ENCODE measurements at places on chromosomes 3 and 15.

DNA sequence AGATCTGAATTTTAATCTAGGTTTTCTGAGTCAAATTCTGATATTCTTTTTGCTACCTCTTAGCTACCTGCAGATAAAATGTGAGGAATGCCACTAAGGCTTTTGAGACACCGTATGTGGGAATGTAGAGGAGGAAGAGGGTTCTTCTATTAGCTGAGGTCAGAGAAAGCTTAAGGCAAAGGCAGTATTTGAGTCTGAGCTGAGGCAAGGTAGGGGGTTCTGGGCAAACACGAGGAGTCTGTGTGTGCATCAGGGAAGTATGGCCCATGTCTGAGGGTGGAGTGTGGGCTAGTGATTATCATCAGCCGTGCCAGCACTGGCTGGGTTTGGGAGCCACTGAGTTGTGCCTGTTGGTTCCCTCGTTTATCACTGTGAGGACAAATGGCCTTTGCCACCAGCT, 181.1 kb downstream of the SOX2 start:
- DNase-seq = no peak

DNA sequence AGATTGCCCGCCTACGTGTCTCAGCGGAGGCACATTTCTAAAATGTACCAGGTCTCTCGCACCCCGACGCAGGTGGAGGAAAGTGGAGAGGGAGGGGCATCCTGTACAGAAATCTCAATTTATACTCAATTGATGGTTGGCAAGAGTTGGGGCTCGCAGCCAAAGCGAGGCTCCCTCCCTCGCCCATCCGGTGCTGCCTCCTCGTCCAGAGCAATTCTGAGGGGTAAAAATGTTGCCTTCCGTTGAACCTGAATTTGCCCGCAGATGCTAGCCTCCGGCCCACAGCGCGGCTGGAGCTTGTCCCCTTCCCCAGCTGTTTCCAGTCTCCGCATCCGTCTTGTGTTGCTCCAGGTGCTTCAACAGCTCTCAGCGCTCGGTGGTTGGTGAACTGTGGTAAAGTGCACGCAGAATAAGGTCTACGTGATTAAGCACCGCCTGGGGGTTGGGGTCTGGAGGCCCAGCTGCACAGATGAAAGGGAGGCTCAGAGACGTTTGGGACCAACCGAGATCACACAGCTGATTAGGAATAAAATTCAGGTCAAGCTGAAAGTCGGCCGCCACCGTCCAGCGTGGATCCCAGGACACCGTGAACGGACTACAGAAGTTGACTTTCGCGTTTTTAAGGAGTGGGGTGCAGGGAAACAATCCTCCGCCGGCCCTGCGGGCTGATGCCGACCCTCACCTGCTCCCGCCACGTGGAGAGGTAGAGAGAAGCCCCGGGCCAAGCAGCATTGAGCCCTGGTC, 846 bp upstream of the POLG start:
- peak; percentile 10 for DNase-seq

DNA sequence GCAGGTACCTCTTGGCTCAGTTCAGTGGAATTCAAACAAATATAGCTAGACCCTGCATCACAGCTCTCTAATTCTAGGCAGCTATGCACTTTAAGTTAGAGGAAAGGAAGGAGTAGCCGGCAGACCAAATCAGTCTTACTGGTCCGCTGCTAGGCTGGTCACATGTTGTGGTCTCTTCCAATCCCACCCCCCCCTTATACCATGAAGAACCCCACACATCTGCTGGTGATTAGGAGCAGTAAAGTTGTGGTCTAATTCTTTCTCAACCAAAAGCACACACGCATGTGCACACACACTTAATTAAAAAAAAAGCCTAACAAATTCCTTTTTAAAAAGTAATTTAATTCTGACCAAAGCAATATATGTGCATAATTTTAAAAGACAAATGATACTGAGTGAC, 16.7 kb upstream of the SH3GL3 start:
- DNase-seq = no peak

DNA sequence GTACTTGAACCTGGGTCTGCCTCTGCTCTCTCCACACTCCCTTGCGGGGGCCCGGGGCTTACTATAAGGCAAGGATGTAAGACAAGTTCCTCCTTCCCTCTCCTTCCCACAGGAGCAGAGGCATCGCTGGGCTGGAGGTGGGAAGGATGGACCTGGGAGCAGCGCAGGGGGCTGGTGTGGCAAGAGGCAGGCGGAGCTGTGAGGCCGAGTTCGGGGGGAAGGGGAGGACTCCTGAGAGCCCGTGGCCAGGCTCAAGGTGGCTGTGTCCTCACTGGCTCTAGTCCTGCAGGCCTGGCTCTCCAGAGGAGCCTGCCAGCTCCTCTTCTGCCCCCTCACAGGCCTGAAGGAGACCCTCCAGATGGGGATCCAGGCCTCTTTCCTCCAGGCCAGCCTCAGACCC, 1.0 kb upstream of the NR2E3 start:
- no peak for DNase-seq

DNA sequence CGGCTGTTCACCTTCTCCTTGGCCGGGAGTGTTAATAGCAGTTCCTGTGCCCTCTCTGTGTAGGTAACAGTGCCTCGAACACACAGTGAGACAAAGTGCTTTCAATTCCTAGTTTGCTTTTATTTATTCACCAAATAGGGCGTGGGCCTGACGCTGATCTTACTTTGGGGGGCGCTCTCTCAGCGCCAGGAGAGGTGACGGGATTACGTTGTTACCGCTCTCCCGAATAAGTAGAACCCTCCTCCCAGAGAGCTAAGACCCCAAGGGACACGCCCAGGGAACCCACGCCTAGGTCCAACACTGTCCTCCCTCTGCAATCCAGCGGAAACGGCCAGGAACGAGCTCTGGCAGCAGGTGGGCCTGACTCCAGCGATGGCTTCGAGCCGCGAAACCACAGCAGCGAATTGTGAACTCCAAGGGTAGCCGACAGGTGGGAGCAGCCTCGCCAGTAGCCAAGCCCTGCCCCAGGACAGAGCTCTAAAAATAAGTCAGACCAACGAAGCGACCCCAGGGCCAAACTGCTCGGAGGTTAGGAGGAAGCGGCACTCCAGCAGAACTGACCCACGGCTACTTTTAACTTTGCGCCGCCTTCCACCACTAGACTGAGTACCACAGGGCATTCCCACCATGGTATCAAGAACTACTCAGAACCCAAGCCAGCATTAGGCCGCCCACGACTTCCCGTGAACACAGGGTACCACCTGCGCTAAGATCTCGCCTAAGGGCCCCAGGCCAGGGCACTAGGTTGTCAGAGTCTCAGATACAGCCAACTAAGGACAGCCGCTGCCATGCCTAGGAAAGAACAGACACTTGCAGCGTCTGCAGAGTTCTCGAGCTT, 1.6 kb upstream of the SIN3A start:
- DNase-seq = peak; percentile 42

GRCh38 chr15:80415358-80415670, 11.1 kb downstream of the ARNT2 start:
- no peak for DNase-seq

DNA sequence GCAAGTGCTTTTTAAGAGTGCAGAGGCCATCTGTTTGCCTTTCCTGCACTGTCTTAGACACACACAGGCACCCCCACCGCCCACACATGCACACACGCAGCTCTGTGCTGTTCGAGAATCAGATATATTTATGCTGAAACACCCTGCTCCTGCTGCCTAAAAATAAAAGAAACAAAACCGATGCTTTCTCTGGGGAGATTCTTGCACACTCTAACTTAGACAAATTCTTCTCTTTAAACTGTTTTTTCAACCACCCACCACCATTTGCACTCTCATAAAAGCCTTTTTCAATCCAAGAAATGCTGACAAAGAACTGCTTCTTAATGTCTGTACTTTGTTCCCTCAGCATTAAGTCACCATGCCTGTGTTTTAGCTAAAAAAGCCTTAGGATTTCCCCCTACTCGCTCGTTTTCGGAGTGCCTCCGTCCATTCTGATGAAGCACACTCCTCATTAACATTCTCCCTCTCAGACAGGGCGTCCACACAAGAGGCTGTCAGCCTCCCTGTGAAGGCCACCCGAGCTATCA, 26.2 kb downstream of the SLC12A8 start:
- no peak for DNase-seq

- DNase-seq = no peak
These were observed 1106.4 kb downstream of the SI start for GRCh38 chr3:163971861-163972260.

DNA sequence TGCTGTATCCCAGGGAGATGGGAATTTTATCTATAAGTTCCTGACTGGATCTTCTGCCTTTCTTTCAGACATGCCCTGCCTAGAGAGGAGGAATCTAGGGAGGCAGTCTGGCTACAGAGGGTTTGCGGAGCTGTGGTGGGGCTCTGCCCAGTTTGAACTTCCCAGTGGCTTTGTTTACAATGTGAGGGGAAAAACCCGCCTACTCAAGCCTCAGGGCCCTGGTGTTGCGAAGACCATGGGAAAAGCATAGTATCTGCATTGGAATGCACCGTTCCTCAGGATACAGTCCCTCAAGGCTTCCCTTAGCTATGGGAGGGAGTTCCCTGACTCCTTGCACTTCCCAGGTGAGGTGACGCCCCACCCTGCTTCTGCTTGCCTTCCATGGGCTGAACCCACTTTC, 168.7 kb downstream of the TMEM108 start:
- DNase-seq = no peak

GRCh38 chr15:68209272-68209671, 4.1 kb upstream of the CALML4 start:
- no peak for DNase-seq

- DNase-seq = no peak
These were observed 43.9 kb downstream of the ABHD5 start for GRCh38 chr3:43734685-43735084.

- DNase-seq = no peak
These were observed 35.7 kb upstream of the ACTL6A start for GRCh38 chr3:179526989-179527391.

DNA sequence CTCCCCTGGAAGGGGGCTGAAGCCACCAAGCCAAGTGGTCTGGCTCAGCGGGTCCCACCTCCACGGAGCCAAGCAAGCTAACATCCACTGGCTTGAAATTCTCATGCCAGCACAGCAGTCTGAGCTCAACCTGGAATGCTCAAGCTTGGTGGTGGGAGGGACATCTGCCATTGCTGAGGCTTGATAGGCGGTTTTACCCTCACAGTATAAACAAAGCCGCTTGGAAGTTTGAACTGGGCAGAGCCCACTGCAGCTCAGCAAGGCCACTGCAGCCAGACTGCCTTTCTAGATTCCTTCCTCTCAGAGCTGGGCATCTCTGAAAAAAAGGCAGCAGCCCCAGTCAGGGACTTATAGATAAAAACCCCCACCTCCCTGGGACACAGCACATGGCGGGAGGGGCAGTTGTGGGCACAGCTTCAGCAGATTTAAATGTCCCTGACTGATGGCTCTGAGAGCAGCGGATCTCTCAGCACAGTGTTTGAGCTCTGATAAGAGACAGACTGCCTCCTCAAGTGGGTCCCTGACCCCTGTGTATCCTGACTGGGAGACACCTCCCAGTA, 23.2 kb upstream of the IGSF10 start:
- DNase-seq = peak; percentile 5

DNA sequence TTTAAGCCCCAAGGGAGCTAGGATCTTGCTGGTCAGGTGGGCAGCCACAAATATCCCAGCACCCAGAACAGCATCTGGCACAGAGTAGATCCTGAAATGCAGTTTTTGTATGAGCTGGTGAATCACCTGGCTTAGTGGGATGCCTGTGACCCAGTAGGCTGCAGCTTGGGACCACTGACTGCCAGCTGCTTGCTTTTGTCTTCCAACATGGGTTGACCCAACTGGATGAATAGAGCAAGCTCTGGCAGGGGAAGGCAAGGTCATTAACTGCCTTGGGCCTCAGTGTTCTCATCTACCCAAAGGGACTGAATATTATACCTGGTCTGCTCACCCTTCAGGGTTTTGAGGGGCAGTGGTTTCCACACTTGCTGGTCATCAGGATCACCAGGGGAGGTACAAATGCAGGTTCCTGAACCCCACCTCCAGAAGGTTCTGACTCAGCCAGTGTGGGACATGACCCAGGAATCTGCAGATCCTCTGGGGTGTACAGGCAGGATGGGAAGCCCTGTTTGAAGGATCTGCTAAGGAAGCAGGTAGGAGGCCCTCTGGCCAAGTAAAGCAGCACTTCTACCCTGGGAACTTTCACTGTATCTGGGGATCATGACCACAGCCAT, 55.4 kb downstream of the ITGA11 start:
- DNase-seq = no peak

GRCh38 chr3:17431004-17431403, 311.4 kb downstream of the TBC1D5 start:
- DNase-seq = peak; percentile 9

DNA sequence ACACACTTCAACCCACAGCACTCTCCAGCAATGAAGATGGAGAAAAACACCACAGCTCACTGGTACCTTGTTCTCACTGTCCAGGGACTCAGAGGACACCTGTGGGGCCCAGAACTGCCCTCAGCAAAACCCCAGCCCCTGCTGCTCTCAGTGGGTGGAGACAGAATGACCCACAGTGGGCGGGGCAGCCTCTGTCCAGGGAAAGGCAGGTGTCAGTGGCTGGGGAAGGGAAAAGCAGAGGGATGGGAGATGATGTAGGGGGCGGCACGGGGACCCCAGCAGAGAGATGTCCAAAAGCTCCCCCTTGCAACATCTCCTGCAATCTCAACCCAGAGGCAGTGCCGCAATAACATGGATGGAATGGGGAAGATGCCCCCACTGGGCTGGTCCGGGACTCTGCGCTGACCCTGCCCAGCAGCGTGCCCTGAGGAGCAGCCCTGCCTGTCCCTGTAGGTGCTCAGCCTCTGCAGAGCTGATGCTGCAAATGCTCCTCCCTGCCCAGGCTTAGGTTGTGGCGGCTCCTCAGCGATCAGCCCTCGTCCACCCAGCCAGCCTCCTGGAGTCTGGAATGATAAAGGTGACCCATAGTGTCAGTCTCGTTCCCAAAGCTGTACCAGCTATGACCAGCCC, 193.9 kb downstream of the XXYLT1 start:
- no peak for DNase-seq

DNA sequence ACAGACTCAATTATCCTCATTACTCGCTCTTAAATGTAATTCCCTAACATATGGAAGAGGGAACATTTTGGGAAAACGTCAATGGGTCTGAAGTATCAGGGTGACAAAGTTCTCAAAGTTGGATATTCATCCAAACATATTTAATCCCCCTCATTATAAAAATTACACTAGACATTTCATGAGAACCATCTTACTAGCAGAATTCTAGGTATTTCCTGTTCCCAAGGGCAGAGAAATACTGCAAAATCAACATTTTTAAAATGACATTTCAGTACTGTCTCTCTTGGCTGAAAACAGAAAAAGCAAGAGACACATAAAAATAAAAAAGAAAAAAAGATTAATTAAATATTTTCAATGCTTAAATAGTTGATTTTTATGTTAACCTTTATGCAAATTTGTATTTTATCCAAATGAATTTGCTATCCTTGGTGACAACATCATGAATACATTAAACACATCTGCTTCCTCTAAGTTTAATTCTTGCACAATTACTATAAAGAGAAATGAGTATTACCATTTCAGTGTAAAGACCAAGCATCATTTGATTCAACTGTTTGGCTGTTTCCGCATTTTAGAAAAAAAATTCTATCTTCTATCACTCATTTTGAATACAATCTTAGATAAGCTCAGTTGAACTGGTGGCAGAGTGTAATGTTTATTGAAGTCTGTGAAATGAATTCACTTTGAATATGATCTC, 114.8 kb upstream of the COL8A1 start:
- no peak for DNase-seq

Data from HepG2 (cell line).